NCI-H1417 treated with DMSO at 0.1 percent for 48 hours (cell line): ENCODE measurements at places on chromosomes 6 and 20.
A peak's percentile ranks its signal among the peaks of the same experiment; 100 is the strongest.

- DNase-seq = no peak
These were observed 83.3 kb upstream of the PDE10A start for GRCh38 chr6:165746331-165746730.

DNA sequence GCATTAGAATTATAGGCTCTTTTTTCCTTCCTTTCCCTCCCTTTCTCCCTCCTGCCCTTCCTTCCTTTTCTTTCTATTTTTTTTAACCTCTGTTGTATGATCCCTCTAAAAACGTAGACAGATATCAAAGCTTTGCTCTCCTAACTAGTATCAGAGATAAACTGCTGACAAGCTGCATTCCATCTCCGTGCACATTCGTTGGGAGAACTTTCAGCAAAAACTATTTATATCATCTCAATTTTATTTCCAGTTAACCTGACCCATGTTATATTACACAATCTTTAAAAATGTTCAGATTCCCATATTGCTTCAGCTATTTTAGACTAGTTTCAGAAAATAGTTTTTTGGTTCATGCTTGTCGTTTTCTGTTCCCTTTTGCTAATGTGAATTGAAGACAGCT is 47.3 kb downstream of the RNF217 start:
- DNase-seq = no peak

DNA sequence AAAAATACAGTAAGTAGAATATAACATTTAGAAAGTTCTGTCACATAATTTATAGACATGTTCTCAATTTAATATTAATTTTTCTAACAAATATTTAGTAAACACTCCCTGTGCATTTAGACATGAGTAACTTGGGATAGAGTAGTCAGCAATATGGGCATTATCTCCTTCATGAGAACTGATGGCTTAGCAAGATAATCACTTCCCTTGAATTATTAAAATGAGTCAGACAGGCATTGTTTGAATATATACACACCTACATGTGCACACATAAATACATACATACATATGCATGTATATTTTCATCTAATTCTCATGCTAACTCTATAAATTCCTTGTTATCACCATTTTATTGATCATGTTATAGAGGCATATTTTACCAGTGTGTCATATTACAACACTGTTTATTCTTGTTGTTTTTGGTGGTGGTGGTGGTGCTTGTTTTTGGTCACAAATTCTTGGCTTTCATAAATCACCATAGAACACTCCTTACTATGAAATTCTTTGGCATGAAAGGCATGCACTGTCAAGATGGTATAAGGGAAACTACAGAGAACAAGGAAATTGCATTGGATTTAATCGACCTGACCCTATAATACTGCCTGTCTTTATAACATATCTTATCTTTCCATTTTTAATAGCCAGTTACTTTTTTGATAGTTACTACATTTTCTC is 434.5 kb upstream of the MANEA start:
- DNase-seq = no peak

- DNase-seq = no peak
These were observed 153.9 kb downstream of the SOX4 start for GRCh38 chr6:21747441-21747840.

GRCh38 chr6:146422789-146423375 is 120.8 kb upstream of the RAB32 start:
- DNase-seq = no peak

- no peak for DNase-seq
These were observed 295.5 kb upstream of the FLRT3 start for GRCh38 chr20:14632906-14633305.

- DNase-seq = no peak
These were observed 29.5 kb upstream of the HLA-A start for GRCh38 chr6:29912840-29913239.

- DNase-seq = no peak
These were observed 85.7 kb upstream of the FOXC1 start for GRCh38 chr6:1524040-1524480.

DNA sequence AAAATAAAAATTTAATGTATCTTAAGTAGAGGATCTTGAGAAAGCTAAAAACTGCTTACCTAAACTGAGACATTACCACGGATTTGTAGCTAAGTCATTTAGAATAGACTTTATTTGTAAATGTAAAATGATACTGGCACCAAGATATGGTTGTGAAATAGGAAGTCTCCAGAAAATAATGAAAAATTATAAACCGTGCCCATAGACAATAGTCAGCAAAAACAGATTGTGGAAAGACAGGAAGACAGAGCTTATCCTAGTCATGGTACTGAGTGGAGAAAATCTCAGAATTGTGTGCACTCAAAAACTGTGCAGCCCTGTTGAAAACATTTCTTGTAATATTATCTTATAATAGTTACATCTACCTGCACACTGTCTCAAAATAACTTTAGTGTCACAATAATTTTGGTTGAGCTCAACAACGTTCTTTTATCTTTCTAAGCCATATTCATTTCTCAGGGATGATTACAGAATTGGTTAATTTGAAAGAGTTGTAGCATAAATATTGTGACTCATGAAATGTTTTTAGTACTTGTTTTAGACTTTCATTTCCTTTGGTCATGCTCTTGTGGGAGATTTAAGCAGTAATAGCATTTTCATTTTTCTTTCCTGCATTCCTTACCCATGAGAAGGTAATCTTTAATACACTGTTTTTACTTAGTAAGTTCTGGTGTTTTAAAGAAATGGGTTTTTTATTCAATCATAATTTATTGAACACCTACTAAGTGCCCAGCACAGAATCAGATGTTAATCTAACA is 174.5 kb downstream of the SOX4 start:
- DNase-seq = no peak

GRCh38 chr6:107246972-107247615 is 131.8 kb upstream of the BEND3 start:
- no peak for DNase-seq

GRCh38 chr6:87706187-87706966 is 4.3 kb upstream of the AKIRIN2 start:
- no peak for DNase-seq

GRCh38 chr20:8639112-8639778 is 429.6 kb upstream of the PLCB4 start:
- DNase-seq = peak; percentile 21

- DNase-seq = no peak
These were observed 36.1 kb upstream of the PAQR8 start for GRCh38 chr6:52325695-52326471.

DNA sequence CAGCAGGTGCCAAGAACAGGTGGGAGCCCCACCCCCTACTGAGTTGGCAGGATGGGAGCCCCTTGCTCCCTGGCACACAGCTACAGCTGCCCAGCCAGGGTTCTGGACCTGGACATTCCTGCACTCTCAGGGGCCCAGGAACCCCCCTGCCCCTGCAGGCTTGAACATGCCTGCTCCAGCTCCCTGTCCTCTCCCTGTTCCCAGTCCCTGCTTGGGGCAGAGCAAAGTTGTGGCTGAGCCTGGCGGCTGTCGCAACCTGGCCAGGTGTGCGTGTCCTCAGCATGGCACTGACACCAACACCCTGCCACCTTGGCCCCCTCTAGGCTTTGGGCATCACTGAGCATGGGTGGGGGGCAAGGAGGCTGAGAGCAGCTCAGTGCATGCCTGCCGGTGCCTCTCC is 491.2 kb upstream of the NOX3 start:
- DNase-seq = no peak

DNA sequence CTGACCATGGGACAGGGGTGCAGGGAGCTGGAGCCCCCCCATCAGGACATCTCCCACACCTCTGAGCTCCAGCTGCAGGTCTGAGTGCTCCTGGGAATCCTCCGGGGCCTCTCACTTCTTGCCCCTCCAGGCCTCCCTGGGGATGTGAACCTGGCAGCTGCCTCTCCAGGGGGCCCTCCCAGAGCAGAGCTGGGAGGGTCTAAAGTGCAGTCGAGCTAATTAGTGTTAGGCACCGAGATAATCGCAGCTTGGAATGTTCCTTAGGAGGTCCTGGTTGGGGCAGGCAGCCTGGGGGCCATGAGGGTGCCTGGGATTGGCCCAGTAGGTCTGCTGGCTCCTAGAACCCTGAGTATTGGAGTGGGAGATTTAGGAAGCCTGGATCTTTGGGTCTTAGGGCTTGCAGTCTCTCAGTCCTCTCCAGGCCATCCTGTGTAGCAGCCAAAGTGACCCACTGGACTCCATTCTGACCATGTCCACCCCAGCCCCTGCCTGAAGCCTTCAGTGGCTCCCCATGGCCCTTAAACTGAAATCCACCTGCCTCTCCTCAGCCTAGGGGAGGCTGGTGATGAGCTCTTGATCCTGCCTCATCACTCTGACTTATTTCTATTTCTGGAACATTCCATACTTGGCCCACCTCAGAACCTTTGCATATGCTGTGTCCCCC is 26.0 kb downstream of the CEBPB start:
- DNase-seq = no peak

DNA sequence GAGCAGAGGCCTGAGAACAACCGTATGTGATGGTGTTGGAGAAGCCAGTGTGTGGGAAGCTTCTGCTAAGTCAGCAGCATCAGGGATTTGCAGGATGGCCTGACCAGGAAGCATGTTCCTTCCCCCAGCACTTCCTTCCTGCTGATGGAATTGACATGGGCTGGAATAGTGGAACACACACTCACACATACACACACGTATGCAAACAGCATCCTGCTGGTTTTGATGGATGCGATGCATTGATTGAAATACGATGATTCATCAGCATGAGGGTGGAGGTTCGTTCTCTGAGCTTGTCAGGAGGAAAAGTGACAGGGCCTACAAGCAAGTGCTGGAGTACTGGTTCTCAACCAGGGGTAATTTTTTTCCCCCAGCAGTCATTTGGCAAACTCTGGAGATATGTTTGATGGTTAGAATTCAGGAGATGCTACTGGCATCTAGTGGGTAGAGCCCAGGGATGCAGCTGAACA is 229.1 kb downstream of the NFATC2 start:
- no peak for DNase-seq

DNA sequence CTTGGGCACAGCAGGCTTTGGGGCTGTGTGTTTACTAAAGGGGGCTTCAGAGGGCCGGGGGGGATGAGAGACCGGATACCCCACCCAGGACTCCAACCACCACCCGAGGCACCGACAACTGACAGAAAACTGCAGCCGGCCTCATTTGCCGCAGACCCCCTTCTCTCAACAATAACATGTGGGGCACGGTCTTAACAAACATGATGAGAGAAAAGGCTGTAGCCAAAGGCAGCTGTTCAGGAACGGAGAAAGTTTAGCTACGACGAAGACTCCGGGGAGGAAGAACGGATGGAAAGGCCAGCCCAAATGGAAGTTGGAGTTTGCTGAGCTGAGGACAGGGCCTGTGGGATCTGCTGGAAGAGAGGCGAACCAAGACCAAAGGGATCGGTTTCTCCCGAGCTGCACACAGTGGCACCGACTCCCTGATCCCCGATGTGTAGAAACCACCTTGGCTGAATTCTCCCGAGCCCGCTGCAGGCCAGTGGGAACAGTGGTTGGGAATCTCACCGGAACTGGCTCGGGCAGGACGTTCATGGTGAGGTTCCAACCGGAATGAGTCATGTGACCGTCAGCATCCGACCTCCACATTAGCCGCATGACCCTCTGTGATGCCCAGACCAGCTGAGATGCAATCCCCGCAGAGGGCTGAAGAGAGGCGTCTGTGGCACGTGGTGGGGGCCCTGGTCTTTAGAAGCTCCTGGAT is 359.3 kb downstream of the TAF4 start:
- no peak for DNase-seq

GRCh38 chr6:166598441-166599138 is 12.1 kb upstream of the RAMACL start:
- DNase-seq = no peak

DNA sequence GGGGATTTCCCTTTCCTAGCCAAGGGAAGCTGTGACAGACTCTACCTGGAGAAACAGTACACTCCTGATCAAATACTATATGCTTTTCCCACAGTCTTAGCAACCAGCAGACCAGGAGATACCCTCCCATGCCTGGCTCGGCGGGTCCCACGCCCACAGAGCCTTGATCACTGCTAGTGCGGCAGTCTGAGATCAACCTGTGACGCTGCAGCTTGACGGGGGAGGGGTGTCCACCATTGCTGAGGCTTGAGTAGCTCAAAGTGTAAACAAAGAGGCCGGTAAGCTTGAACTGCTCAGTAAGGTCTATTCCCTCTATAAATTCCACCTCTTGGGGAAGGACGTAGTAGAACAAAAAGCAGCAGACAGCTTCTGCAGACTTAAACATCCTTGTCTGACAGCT is 63.2 kb downstream of the WASF1 start:
- DNase-seq = no peak

DNA sequence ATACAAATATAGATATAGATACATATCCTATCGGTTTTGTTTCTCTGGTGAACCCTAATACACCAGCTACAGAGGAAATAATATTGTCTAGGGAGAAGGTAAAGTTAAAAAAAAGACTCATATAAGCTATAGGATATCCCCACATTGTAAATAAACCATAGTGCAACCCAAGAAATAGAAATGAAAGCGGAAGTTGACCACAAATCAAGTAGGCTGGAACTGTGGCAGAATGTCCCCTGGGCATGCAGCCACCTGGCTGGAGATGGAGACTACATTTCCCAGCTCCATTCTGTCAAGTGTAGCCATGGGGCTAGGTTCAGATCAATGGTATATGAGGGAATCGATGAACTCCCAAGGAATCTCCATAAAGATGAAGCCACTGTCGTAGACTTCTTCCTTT is 70.1 kb upstream of the RPS6KA2 start:
- DNase-seq = no peak

DNA sequence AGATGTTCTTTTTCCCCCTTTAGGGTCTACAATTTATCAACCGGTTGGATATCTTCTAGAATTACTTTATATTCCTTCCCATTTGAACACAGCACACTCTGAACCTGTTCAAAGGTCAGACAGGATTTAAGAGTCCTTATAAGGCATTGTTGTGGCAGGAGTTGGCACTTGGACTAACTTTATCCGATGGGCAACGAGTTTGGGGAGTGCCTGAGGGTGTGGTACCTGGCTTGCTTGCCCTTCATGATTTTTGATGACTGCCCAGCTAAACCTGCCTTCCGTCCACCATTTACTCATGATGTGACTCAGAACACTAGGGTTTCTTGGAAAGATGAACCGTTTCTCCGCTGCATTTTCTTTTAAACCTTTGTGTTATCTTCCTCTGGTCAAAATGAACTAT is 285.2 kb downstream of the FOXC1 start:
- no peak for DNase-seq

- no peak for DNase-seq
These were observed 11.1 kb upstream of the HTR1B start for GRCh38 chr6:77474286-77474956.

GRCh38 chr6:157549468-157549745 is 168.4 kb downstream of the ZDHHC14 start:
- no peak for DNase-seq

GRCh38 chr6:64037427-64037826 is 401.8 kb downstream of the PHF3 start:
- DNase-seq = no peak

GRCh38 chr6:145194389-145194788 is 540.9 kb downstream of the EPM2A start:
- no peak for DNase-seq

- no peak for DNase-seq
These were observed 466.5 kb upstream of the ARID1B start for GRCh38 chr6:156310701-156311100.

DNA sequence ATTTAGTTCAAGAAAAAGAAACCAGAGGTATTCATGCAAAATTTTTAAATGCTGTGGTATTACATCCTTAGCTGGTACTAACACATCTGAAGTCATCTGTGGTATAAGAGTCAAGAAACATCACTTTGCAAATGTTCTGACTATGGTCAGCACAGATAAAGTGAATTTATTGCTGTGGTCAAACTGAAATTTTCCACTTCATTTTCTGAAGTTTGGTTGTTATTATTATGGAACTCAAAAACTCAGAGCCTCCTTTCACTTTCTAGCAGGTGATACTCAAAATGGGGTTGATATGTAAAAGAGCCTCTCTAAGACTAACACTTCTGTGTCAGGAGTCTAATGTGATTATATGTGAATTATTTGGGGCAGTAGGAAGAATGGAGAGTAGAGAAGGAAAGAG is 257.8 kb downstream of the RNGTT start:
- no peak for DNase-seq
